Stimulated activated CD4-positive, alpha-beta T cell treated with anti-CD3 and anti-CD28 coated beads, Interleukin-2, amount 100 ng/mL, for 4 hours (primary cell): ENCODE measurements at places on chromosomes 1 and 21.

DNA sequence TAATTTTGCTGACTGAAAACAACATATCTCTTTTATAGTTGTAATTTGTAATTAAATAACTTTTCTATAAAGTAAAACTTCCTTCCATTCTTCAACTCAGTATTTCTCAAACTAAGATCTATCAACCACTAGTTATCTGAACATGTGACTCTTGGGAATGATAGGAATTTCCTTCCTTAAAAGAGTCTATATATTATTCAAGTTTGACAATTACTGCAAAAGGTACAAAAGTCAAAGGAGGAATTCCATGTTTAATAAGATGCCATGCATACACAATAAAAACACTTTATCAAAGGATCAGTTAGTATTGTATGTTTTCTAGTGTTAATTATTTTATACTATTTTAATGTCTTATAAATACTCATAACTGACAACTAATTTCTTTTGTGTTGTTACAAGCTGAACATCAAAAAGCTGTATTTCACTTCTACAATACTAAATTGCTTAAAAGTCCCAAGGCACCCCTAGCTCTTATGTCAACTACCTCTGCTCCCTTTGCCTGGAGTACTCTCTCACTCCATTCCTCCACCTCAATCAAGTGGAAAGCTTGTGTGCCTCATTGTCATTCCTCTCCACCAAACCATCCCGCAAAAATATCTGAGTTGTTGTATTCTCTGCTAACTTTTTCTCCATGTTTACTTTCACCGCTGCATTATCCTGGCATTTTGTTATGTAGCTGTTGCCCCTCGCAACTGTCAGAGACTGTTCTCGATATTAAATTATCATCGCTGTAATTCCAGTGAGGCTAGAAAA lies 67.9 kb downstream of the SLC44A5 start:
- DNase-seq: no peak

DNA sequence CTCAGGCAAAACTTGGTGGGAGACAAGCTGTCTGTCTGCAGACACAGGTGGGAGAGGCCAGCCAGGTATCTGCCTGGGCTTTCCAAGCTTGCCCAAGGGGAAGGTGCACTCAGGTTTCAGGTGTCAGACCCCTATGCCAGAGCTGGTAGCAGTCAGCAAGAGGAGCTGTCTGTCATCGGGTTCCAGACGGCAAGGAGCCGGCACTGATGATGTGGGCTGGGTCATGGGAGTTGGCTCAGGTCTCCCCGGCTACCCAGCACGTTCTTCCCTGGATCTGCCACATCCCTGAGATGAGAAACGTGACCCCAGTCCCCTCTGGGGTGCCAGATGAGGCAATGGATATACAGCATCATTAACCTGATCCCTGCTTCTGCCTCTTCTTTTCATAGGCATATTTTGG lies 23.0 kb downstream of the TMCC2 start:
- no peak for DNase-seq

GRCh38 chr1:214244841-214245240 lies 36.1 kb upstream of the SMYD2 start:
- DNase-seq: no peak

DNA sequence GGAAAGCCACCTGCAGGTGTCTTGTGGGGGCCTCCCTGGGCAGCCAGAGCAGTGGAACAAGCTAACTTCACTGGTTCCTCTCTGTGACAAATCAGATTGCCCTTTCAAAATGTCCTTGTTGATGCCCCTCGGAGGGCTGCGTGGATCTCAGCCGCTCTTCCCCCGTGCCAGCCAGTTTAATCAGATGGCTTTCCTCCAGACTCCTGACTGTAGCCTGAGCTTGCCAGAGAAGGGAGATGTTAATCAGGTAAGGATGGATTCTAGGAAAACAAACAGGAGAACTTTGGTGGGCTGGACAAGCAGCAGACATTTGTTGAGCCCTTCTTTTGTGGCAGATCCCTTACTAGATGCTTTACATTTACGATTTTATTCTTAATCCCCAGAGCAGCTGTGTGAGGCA lies 88.2 kb downstream of the DMRTA2 start:
- no peak for DNase-seq

- no peak for DNase-seq
Measured at GRCh38 chr1:183330335-183330734, 87.8 kb downstream of the NMNAT2 start.

- no peak for DNase-seq
Measured at GRCh38 chr1:77039739-77040138, 172.5 kb downstream of the ST6GALNAC5 start.

- DNase-seq: no peak
Measured at GRCh38 chr1:100719490-100719889, at the start of gene VCAM1. Gene VCAM1 (plus strand): TSS chr1:100719742. CDS start chr1:100719861, 119 bp downstream.

DNA sequence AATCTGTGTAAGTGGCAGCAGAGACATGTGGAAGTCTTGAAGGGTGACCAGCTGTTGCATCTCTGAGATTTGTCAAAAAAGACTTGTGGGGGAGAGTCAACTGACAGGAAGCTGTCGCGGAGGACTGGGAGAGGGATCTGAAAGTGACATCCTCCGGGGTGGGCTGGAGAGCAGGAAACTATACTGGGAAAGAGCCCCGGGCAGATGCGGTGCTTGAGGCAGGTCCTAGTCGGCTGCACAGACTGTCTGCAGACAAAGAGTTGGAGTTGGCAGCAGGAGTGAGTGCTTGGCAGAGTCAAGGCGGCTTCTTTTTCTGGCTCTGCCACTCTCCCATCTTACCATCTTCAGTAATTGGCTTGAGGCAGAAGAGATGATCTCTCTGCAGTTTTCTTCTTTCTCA lies 294.0 kb upstream of the C1orf87 start:
- no peak for DNase-seq

DNA sequence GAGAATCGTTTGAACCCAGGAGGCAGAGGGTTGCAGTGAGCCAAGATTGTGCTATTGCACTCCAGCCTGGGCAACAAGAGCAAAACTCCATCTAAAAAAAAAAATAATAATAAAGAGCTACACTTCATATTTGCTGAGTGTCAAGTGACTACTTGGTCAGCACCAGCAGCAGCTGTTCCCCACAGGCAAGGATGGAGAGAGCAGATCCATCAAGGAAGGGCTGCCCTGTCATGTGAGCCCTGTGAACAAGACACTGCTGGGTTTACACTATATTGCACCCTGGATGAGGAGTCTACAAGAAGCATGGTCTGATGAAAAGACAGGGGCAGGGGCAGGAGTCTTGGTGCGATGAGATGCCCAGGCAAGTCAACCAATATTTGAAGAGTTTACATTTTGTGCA lies 3.6 kb downstream of the CTNNBIP1 start:
- DNase-seq: no peak

DNA sequence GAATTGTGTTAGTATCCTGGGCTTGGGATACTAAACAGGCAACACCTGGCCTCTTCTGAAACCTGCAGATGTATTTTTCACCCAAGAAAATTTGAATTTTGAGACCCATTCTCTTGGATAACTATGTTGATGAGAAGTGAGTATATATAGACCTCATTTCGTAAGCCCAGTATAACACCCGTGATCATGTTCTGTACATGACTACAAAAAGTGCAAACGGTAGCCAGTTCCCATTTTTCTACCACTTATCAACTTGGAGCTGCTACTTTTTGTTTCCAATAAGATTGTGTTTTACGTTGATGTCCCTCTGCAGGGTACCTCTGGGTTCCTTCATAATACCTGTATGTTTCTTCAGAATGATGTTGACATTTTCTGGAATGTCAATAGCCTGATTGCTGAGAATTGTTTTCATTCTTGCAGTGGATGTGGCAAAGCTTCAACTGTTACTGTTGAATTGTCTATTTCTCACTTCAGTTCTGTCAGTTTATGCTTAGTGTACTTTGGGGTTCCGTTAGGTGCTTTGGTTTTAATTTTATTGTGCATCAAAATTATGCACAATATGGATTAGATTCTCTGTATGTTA lies 48.1 kb downstream of the ZFYVE9 start:
- DNase-seq: no peak

- DNase-seq: no peak
Measured at GRCh38 chr1:203069030-203069747, 16.6 kb downstream of the MYOG start.

DNA sequence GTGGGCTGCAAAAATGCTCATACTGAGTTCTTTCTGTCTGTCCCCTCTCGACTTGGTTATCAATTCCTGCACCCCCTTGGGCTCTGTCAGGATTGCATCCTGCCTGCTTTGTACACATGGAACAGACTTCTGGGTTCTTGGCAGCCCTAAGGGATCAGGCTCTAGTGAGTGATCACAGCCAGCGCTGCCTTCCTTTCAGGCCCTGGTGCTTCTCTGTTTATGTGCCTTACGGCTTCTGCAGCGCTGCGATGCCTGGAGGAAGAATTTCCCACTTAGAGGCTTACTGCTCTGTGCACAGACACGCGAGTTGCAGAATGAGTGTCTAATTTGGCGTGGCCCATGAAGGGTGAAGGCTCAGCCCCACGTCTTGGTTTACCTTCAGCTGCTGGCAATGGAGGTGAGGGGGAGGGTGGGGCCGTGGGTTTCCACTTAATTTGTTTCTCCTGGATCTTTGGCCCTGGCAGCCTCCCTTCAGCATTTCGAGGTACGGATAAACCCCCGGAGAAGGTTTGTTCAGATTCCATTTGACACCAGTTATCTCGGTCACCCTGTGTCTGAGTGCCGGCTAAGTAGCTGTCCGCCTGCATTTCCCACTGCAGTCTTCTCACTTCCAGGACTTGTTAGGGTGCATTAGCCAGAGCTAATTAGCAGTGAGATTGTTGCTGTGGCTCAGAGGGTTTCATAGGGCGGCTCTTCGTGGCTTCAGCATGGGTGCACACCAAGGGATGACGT lies 227.3 kb downstream of the DYRK1A start:
- DNase-seq: no peak

DNA sequence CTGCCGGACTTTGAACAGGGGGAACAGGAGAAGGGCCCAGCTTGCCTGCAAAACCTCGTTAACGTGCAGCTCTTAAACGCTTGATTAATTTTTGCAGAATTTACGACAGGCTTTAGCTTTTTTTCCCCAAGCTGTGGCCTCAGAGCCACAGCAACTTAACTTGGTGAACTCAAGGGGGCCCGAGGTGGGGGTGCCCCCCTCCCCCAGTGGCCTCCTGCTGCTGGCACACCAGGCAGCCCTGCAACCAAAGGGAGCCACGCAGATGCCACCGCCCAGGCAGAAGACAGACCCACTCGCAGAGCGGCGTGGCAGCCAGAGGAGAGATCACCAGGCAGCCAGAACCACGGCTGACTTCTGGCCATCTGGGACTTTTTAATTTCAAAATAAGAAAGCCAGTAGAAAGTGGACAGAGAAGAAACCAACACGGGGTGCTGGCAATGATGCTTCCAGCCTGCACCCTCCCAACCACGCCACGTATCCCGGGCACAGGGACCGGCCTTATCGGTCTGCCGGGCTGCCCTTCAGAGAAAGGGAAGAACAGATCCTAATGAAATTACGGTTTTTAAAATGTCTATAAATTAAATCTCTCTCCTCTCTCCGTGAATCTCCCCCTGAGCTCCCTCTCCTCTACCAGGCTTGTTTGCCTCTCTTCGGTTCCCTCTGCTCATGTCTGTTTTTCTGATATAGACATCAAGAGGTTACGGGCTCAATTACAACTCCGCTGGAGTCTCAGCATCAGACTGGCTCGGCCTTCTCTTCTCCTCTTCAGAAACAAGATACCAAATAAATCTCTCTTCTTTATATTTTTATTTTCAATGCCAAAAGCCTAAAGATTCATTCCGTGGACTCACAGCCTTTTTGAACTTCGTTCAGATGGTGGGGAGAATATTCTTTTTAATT lies 6.4 kb downstream of the CASZ1 start:
- no peak for DNase-seq

DNA sequence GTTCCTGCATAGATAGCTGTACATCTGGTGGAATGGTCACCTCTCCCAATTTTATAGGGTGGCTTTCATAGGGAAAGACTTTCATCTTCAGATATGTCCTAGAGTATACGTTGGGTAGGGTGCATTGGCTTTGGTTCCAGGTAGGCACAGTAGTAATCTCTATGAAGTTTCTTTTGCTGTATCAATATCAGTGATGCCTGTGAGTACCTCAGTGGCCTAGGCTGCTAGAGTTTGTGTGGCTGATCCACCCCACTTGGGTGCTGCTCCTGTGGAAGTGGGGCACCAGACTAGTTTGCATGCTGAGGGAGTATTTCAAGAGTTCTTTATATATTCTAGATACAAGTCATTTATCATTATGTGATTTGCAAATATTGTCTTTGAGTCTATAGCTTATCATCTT lies 370.5 kb upstream of the VAMP3 start:
- DNase-seq: no peak
